ENCODE measurements at places on chromosomes 3 and 15.

- no peak for DNase-seq
Measured at GRCh38 chr3:21140785-21141184, 610.2 kb downstream of the ZNF385D start.

- no peak for DNase-seq
Measured at GRCh38 chr15:78052545-78052944, 25.0 kb downstream of the TBC1D2B start.

- DNase-seq: no peak
Measured at GRCh38 chr15:77457905-77458265, 37.2 kb downstream of the HMG20A start.

DNA sequence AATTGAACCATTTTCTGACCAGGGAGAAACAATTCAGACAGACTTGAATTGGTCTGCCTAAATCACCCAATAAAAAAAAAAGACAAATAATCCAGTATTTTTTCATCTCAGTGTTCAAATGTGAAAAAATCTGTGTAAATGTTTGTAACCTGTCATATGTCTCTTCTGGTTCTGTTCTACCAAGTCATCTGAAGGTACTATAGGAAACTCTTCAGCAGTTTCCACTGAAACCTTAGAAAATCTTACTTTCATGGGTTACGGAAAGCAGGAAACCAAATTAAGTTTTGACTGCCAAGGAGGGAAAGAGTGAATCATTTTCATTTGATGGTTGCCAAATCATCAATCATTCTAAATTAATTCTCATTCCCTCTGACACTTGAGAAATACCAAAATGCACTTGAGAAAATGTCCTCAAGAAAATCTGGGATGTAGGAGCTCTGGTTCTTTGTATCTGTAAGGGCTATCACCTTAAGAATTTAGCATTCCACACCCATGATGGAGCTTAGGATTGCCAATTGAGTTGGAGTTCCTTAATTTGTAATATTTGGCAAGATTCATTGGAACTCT lies 278.2 kb upstream of the KCNH8 start:
- no peak for DNase-seq

DNA sequence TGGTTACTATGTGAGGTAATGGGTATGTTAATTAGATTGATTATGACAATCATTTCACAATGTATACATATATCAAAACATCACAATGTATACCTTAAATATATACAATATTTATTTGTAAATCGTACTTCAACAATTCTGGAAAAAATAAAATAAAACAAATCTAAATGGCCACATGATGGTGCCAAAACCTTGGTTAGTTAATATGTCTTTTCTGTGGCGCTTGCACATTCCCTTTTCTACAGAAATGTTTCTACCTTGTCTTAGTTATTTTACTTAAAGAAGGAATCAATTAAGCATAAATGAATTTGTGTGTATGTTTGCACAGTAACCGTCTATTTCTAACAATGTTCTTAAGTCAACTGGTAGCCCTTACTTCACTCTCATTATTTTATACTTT lies 53.4 kb downstream of the OXSM start:
- no peak for DNase-seq

All from activated naive CD4-positive, alpha-beta T cell treated with anti-CD3 and anti-CD28 coated beads for 36 hours (primary cell).